ENCODE measurements at places on chromosomes 4 and X.

DNA sequence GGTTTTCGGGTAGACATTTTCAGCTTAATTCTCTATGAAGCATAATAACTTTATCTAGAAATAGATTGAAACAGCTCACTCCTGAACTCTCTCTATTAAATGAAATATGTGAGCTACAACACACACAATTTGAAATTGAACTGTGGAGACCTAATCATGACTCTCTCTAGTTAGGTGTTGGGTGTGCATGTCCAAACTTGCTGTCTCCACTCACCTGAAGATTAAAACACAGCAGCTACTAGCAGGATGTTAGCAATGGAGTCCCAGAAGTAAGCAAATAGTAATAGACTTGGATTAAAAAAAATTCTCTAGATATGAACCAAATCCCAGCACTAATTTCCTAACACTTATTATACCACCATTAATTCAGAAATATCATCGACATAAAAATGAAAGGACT lies 173.1 kb downstream of the FSTL5 start:
- no peak for DNase-seq

DNA sequence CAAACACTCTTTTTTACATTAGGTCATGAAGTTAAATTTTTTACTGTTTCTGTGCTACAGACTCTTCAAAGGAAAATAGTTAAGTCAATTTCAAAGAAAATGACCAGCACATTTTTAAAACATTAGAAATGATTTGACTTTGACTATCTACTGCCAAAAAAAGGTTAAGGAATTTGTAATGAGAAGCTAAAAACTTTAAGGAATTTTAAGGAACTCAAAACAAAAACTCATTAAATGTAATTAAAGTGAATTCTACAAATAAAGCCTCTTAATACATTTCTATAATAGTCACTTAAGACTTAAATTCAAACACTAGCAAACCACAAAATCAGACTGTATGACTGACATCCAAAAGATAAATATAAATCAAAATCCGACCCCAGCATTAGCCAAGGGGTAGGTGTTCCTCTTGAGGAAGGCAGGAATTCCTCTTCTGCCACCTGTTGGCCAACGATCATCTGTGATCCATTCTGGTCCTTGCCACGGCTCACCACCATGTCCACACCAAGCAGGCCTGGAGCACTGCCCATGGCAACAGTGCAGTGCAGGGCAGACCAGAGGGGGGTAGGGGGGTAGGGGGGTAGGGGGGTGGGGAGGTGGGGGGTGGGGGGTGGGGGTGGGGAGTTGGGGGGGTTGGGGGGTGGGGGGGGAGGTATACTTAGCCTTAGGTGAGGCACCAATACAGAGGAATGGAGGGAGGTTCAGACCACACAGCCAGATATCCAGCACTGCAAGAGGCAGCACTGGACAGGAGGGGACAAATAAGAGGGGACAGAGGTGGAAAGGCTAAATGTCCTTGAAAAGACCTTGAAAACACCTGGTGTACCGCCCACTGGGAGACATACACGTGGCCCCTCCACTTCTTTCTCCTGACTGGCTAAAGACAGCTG lies 287.4 kb downstream of the CHIC1 start:
- DNase-seq: no peak

GRCh38 chr4:153573881-153574802 lies 108.0 kb downstream of the TMEM131L start:
- peak; percentile 46 for DNase-seq

DNA sequence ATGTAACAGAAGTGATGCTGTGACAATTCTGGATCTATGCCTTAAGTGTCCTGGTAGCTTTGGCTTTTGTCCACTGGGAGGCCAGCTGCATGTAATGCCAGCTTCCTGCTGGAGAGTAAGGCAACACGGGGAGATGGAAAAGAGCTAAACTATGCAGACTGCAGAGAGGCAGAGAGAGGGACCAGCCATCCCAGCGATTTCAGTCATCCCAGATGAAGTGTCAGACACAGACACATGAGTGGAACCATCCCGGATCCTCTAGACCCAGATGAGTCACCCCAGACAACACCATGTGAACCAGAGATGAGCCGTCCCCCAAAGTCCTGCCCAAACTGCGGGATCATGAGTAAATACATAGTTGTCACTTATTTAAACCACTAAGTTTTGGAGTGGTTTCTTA lies 14.6 kb downstream of the SRPX start:
- no peak for DNase-seq

GRCh38 chr4:124666496-124666895 lies 46.0 kb downstream of the ANKRD50 start:
- DNase-seq: no peak

GRCh38 chr4:52243367-52243766 lies 192.3 kb downstream of the SPATA18 start:
- no peak for DNase-seq

DNA sequence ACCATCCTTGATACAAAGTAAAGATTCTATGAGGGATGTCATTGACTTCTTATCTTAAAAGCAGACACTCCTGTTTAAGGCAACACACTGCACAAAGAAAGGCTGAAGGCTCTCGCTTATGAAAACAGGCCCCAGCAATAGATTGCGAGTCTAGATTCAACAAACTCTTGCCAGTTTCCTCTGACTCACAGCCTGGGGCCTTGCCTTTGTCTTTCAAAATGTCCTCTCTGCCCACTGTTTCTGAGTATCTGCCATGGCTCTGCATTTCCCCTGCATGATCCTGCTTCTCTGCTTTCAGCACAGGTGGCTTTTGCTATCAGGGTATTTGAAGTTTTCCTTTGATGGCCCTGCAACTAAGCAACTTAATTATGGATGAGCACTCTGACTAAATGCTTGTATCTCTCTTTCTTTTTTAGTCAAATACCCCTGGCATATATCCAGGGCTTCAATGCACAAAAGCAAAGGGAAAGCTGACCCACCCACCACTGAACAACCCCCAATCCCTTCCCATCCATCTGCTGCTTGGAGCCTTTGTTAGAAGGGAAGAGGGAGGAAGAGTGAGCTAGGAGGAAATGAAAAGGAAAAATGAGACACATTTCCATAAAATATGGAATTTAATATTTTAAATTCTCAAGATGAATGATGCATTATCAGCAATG lies 32.2 kb downstream of the NDP start:
- DNase-seq: no peak

- DNase-seq: no peak
These were observed 133.0 kb downstream of the PARM1 start for GRCh38 chr4:75065909-75066308.

All from stimulated activated CD4-positive, alpha-beta T cell treated with anti-CD3 and anti-CD28 coated beads, Interleukin-12 subunit alpha, Interleukin-12 subunit beta, amount 100 ng/mL, for 4 hours (primary cell).